ENCODE measurements at places on chromosomes 12 and 14.

GRCh38 chr14:68863610-68864360, 70.9 kb upstream of the ZFP36L1 start:
- DNase-seq = no peak

- DNase-seq = peak; percentile 91
Measured at GRCh38 chr14:75648066-75648838, 12.4 kb downstream of the ERG28 start.

DNA sequence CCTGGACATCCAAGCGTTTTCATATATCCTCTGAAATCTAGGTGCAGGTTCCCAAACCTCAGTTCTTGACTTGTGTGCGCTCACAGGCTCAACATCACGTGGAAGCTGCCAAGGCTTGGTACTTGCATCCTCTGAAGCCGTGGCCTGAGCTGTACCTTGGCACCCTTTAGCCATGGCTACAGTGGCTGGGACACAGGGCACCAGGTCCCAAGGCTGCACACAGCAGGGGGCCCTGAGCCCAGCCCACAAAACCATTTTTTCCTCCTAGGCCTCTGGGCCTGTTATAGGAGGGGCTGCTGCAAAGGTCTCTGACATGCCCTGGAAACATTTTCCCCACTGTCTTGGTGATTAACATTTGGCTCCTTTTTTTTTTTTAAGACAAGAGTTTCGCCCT, 11.6 kb upstream of the FAM177A1 start:
- DNase-seq = no peak

- DNase-seq = no peak
Measured at GRCh38 chr12:132067182-132067581, 76.9 kb downstream of the DDX51 start.

DNA sequence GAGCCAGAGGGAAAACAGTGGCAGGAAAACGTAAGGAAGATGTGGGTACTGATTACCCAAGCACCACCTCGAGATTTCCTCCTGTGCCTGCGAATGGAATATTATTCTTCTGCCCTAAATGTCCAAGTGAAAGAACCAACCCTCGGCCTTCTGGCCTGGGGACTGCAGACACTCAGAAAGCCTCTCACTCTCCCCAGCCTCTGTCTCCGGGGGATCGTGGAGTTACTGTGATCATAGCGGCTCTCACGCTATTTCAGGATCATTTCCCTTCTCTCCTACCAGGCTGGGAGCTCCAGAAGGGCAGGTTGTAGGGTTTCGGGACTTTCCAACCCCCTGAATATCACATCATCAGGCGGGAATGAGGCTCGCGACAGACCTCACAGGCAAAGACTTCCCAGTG, 68.9 kb downstream of the KDM2B start:
- no peak for DNase-seq

GRCh38 chr14:65277027-65277426, 135.5 kb upstream of the FUT8 start:
- peak; percentile 33 for DNase-seq

DNA sequence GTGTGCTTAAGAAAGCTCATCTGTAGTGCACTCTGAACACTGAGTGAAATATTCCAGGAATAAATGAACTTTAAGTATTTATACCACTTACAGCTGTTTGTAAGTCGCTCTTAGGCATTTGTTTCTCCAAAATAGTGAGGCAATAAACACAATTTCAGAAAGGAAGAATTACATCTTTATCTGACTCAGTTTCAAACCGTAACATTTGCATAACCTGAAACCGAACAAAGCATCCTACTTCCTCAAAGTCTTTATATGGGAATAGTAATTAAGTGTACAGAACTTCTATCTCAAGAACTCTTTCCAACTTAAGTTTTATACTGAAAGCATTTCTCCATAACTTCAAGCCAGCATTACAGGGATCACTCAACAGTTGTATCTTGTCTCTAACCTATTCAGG, 58.4 kb downstream of the SOX5 start:
- no peak for DNase-seq

GRCh38 chr14:44468771-44469170, 38.3 kb downstream of the FSCB start:
- no peak for DNase-seq

- no peak for DNase-seq
Measured at GRCh38 chr12:114749065-114749464, 65.1 kb upstream of the TBX3 start.

DNA sequence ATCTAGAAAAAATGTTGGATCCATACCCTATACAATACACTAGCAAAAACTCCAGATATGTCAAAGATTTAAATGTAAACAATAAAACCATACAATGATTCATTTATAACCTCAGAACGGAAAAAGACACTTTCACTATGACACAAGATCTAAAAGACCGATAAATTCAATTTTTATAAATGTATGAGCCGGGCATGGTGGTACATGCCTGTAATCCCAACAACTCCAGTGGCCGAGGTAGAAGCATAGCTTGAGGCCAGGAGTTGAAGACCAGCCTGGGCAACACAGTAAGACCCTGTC, 2.5 kb upstream of the SOS2 start:
- no peak for DNase-seq

DNA sequence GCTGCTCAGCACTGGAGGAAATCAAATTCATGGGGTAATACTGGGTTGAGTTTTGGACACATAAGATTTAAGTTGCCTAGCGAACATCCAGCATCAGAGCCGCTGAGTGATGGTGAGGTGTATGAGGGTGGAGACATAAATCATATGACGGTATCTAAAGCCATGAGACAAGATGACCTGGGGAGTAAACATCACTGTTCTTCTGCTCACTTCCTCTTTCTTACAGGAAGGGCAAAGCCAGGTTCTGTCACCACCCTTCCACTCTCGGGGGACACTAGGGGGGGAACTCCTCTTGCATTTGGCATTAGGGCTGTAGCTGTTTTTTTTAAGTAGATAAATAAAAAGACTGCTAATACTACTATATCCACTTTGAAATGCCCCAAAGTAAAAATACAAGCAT, 24.0 kb downstream of the PRDM4 start:
- DNase-seq = no peak

GRCh38 chr14:37027188-37027824, 145.1 kb downstream of the SLC25A21 start:
- no peak for DNase-seq

DNA sequence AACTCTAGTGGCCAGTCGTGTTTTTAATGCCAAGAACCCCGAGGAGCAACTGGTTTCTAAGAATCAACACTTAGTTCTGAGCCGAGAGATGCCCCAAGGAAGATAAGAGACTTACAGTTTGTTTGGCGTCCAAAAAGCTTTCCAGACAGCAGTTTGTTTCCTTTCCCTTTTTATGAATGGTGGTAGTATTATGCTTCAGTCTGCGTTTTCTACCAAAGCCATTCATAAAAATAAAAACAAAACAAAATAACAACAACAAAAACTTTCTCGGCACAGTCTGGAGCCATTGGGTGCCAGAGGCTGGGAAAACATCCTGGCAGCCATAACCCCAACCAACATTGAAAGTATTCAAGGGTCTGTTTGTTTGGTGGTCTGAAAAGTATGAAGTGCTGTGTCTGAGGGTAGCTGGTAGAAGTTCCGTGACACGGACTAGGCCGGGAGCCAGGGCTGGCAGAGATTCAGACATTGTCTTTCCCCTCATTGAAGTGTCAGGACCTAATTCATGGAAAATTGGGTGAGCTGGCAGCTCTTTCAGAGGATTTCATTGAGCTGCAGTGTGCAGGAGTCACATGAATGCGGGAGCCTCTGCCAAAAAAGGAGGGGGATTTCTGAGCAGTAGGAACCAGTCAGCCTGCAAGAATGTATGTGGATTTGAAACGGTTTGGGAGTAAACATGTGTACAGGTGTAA, 124.2 kb downstream of the HMGA2 start:
- DNase-seq = peak; percentile 97

- no peak for DNase-seq
Measured at GRCh38 chr12:3944620-3945019, 71.4 kb upstream of the PARP11 start.

DNA sequence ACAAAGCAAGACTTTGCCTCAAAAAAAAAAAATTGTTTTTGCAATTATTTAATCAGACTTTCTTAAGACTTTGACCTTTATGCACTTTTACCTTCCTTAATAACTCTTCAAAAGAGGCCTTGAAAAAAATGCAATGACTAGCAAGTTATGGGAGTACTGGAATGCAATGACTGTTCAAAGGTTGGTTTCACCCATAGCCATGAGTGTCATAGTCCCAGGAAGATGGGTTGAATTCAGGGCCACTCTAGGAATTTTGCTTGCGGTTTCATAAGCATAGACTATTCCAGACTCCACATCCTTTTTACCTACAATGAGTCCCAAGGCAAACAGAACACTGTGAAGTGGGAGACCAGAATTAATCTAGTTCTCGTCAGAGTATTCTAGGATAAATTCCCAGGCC, 29.4 kb upstream of the DENND5B start:
- no peak for DNase-seq

DNA sequence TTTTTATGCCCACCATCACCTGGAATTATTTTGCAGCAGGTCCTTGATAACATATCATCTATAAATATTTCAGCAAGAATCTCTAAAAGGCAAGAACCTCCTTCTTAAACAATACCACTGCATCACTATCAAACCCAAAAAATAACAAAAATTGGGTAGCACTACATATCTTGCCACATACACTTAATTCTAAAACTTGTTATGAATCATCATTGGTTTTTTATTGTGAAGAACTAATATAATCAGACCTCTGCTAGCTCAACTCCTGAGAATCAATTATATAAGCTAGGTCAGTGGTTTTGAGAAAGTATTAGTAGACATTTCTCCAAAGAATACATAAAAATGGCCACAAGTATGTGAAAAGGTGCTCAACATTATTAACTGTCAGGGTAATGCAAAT, 23.8 kb downstream of the SLC38A1 start:
- DNase-seq = no peak

DNA sequence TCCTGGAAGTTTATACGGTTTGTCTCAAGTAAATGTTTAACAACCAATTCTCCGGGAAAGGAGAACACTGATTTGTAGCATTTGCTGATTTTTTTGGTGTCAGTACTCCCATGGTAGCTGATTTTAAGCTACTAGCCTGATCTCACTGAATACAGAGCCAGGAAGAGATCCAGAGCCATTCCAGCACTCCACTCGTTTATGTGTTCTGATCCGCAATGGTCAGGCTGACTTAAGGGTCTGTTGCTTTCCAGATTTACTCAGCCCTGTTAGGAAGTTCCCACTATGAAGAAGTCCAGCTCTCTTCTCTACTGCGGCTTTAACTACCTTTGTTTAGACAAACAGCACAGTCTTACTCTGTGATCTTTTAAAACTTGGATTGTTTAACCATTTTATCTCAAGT, 38.0 kb upstream of the NID2 start:
- no peak for DNase-seq

DNA sequence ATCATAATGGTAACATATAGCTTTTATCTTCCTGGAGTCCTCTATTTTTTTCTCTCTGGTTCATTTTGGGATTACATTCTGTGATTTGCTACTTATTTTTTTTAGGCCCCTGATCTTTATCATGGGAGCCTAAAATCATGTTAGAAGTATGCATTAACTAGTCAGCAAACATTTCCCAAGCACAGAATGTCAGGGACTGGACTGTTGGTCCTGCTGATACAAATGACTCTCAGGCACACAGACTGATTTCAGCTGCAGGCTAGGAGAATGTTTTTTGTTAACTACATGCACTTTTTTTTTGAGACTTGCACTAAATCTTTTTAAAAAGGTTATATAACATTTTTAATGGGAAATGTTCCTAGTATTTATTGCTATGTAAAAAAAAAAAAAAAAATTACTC, 131.1 kb downstream of the ACSS3 start:
- no peak for DNase-seq

GRCh38 chr14:89810101-89810500, 144.4 kb downstream of the EFCAB11 start:
- no peak for DNase-seq

DNA sequence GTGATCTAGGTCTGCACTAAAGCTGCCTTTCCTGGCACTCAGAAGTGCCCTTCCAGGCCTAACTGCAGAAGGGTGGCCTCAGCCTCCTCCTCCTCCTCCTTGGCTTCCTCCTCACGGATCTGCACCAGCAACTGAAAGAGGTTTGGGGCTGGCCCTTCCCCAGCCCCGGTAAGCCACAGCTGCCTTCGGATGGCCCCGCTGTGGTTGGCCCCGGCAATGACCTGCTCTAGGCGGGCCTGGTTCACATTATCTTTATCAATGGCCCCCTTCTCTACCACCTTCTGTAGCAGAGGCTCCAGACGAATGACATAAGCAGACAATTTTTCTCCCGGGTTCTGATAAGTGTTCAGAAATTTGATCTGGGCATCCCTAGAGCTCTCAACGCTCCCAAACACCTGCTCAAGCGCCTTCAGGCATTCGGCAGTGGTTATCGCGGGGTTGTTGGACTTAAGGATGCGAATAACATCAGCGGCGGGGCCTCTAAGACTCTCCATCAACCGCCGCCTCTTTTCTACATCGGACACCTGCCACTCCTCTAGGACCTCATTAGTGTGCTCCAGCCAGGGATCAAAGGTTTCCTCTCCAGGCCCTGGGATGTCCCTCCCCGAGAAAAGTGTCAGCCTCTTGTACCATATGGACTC, 1.5 kb downstream of the PNMA1 start:
- DNase-seq = peak; percentile 26

DNA sequence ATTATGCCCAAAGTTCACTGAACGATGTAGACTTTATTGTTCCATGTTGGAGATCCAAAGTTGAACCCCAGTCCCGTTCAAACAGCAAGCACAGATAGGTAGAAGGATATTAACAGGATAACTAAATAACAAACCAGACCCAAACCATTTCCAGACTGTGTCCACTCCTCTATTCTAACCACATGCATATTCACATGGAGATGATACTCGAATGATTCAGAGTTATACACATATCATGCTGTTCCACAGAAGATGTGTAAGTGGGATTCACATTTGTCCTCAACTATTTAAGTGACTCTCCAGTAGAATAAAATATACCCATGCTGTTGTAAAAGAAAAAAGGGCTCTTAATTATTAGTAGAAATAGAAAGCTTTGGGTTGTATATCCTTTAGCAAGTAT, 185.9 kb downstream of the ITPR2 start:
- DNase-seq = no peak

- DNase-seq = no peak
Measured at GRCh38 chr14:22882529-22883172, 371 bp upstream of the REM2 start.

GRCh38 chr12:40031965-40032364, 73.9 kb downstream of the SLC2A13 start:
- DNase-seq = no peak

DNA sequence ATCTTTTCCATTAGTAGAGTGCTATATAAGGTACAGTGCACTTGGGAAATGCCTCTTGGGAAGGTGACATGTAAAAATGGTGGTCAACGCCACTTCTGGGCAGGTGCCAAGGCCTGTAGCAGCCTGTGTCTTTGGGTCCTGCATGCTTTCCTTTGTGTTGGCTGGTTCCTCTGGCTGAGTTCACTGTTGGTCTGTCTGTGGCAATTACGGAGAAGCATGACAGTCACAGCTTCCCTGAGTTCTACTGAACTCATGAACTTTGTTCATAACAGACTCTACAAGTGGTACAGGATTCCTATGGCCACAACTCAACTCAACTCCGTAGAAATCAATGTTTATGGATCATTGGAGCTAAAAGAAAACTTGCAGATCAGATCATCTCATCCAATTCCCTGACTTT, 98.0 kb downstream of the CACNA1C start:
- DNase-seq = no peak

All from MG63 (cell line).